ENCODE measurements at places on chromosomes 2 and 18.

DNA sequence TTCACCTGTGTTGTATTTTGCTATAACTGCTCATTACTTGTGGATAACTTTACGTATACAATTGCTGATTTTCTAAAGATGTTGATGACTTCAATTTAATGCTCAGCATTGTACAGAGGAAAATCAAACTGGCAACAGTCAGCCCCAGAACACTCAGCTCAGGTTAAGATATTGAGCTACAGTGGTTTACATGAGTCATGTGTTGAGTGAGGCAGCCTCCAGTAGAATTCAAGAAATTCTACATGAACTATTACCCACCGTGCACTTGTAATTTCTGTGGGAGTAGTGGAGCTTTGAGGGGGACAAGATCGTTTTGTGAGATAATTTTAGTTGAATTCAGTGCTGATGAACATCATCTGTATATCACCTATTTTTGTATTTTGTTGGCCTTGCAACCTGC lies 292.3 kb downstream of the ALPK2 start:
- no peak for DNase-seq

DNA sequence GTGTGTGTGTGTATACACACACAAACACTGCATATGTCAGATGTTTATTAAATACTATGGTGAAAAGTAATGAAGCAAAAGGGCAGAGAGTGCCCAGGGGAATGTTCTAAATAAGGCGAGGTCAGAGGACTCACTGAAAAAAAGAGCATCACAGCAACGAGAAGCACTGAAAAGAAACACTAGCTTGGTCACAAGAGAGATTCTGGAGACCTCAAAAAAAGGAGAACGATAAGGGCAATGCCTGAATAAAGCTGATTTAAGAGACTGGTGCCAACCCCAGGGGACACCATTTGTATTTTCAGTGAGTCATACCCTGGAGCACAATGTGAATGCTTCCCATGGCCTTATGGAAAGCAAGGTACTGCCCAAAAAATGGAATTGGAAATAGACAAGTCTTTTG lies 14.5 kb downstream of the SLC40A1 start:
- no peak for DNase-seq

DNA sequence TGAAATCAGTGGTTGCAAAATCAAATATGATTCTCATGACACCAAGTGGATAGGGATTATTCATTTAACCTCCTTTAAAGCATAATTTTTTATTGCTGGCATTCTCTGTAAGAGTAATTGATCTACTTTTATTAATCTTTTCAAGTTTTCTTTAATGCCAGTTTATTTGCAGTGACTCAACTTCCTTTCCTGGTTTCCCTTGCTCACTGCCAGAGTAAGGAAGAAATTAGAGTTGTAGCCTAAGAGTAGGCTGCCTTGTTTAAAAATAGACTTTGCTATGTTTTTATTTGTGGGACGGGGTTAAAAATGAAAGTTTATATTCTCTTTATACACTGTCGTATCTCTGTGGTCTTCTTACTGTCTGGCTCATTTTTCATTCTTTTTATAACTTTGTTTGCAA lies 148.6 kb downstream of the WDR7 start:
- no peak for DNase-seq

DNA sequence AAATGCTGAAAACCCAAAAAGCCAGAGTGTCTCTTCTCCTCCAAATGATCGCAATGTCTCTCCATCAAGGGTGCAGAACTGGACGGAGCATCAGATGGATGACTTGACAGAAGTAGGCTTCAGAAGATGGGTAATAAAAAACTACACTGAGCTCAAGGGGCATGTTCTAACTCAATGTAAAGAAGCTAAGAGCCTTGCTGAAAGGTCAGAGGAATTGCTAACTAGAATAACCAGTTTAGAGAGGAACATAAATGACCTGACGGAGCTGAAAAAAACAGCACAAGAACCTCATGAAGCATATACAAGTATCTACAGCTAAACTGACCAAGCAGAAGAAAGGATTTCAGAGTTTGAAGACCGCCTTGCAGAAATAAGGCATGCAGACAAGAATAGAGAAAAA lies 9.7 kb upstream of the POLE4 start:
- DNase-seq = no peak

- DNase-seq = no peak
Observed at GRCh38 chr2:86314125-86314524, 23.3 kb downstream of the REEP1 start.

DNA sequence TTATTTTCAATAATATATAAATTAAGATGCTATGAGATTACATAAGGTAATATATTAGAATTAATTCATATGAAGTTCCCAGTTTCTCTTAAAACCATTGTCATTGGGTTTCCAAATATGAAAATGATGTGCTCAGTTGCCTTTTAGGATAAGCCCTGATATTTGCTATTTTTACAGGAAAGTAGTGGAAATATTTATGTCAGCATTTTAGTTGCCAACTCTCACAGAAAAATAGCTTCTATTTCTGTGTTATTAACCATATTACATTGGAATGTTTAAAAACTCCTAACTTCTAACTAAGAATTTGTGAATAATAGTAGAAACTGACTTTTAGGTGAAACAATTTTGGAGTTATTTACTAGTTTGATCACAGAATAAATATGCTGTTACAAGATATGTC lies 74.0 kb downstream of the TMX3 start:
- DNase-seq = no peak

- DNase-seq = no peak
Observed at GRCh38 chr2:157046396-157046795, 211.1 kb upstream of the GALNT5 start.

DNA sequence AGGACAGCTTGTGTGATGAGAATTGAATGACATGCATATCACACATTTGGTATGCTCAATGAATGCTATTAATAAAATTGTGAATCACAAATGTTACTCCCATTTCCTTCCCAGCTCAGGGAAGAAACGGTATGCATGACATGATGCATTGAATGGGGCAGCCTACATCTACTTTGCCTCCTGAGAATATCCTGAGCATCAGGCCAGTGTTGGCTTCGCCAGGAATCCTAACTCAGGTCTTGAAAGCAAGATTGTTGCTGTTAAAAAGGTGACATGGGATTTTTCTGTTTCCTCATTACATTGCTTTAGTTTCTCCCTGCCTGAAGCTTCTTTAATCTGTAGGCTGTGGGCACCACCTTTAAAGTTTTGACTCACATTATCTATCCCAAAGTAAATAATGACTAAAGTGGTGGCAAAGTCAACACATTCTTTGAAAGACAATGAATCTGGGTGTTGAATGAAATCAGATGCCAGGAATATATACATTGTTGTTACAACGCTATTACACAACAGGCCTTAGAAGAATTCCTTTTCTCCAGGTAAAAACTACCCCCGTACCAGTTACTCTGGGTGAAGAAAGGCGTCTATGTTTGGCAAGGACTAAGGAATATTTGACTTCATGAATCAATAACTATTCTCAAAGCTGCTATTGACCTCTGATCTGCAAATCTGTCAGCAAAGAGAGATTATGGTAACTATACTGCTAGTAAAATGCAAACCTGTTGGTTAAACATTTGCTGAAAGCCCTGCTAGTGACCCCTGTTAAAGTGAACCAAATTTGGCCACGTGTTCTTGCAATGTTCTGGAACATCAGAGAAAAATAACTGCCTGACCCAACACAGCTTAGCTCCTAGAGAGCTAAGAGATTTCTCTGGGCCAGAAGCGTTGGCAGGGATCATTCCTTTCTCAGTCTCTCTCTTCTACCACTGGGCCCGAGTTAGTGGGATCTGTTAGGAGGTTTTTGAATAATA lies 30.5 kb upstream of the NEDD4L start:
- no peak for DNase-seq

DNA sequence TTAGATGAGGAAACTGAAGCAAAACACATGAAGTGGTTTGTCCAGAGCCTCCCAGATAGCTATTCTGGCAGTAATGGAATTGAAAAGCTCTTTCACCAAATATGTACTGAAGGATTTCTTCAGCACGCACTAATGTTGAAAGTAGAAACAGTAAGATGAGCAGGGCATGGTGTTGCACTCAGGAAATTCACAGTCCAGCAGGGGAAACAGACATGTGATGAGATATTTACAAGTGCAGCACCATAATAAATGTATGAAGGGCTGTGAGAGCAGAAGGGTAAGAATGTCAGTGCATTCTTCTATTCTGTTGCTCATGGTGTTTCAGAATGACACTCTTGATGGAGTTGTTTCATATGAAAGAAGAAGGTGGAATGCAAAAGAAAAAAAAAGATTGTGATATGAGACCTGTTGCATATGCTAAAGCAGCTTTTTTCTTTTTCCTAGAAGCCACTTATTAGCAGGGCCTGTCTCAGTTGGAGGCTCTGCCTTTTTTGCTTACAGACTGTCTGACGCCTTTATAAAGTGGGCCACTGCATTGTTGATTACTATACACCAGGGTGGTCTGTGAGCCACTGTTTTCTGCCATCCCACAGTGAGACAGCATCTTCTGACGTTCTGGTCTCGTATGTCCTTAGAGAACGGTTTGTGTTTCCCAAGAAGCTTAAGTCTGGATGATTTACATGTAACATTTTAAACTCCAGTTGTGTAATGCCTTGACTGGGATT lies 516.9 kb downstream of the ARHGAP15 start:
- no peak for DNase-seq

- no peak for DNase-seq
Observed at GRCh38 chr2:27907547-27907946, 17.0 kb downstream of the BABAM2 start.

DNA sequence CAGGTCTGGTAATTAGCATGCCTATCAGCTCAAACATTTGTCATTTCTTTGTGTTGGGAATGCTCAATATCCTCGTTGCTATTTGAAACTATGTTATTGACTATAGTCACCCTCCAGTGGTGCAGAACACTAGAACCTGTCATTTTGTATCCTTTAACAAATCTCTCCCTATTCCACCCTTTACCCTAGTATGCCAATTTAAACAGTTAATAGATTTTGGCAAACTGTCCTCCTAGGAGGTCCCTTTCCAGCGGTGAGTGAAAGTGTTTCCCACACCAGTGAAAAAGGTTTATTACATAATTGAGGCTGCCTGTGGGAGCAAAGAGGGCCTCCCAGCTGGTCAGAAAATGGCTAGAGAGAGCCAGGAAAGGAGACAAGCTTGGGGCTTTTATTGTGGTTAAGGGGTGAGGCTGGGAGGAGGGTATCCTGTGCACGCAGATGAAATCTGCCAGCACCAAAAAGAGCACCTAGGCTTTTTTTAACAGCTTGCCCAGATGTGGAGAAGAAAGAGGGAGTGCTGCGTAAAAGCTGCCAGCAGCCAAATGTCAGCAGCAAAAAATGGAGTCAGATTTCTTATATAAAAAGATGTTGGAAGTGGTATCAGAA lies 1.8 kb upstream of the DRC1 start:
- no peak for DNase-seq

DNA sequence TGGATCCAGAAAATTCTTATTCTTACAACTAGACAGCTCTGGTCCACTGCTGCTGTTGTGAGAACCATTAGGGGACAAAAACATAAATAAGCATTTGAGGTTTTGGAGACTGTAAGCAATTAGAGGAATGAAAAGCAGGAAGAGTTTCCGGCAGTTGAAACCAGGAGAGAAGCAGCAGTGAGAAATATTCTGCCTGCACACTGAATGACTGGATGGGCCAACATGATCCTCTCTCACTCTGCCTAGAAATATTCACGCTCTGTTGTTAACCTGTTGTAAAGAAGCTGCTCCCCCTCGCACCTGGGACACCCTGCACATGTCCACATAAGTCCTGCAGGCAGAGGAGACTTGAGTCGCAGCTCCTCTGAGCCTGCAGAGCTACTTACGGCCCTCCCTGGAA lies 60.4 kb upstream of the RNF152 start:
- DNase-seq = no peak

DNA sequence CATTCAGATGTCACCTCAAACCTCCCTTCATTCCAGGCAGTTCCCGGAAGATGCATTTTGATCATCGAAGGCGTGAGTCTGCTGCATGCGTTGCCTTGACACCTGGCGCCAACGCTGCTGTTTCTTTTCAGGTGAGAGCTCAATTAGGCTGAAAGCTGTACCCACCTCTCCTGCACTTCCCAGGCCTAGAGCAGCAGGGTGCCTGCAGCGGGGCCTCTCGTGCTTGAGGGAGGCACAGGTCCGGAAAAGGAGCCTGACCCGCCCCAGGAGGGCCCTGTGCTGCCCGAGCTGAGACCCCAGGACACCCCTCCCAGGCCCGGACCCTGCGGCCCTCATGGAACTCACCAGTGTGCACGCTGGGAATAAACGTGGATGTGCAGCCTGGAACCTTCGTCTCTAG lies 31.4 kb upstream of the KCNG2 start:
- DNase-seq = no peak

DNA sequence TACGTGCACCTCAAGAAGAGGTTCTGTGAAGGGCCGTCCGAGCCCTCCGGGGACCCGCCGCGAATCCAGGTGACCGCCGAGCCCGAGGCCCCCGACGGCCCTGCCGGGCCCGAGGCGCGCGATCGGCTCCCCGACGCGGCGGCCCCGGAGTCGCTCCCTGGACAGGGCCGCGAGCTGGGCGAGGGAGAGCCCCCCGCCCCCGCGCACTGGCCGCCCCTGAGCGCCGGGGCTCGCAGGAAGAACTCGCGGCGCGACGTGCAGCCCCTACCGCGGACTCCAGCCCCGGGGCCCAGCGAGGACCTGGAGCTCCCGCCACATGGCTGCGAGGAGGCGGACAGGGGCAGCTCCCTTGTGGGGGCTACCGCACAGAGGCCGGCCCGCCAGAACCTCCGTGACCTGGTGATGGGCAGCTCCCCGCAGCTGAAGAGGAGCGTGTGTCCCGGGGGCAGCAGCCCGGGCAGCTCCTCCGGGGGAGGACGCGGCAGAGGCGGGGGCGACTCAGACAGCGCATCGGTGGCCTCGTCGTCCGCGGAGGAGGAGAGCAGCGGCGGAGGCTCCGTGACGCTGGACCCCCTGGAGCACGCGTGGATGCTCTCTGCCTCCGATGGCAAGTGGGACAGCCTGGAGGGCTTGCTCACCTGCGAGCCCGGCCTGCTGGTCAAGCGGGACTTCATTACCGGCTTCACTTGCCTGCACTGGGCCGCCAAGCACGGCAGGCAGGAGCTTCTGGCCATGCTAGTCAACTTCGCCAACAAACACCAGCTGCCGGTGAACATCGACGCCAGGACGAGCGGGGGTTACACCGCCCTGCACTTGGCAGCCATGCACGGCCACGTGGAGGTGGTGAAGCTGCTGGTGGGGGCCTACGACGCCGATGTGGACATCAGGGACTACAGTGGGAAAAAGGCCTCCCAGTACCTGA lies 812 bp downstream of the SOWAHC start:
- DNase-seq = no peak

DNA sequence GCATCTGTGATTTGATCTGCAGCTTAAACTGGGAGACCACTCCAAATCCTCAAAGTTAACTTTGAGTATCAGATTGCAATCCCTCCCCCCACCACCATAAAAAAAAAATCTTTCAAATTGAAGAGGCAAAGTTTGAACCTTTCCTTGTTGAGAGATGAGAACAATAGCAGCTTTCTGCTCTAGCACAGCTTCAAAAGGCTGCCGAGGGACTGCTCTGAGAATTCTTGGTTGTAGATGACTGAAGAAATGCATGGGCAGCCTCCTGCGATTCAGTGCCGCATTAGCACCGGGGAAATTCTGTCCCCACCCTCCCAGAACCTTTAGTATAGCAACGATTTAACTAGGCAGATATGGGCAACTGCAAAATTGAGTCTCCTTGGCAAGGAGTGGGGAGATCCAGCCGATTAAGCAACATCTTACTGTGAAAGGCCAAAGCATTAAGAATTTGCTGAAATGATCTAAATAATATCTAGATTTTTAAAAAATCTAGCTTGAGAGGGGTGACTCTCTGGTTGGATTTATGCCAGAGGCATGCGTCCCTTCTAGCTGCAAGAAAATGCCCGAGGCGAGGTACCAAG lies 3.9 kb upstream of the SP5 start:
- DNase-seq = no peak

- DNase-seq = no peak
Observed at GRCh38 chr2:183459466-183459865, 335.2 kb downstream of the NUP35 start.

All from activated CD8-positive, alpha-beta memory T cell treated with anti-CD3 and anti-CD28 coated beads for 1 hour (primary cell).